ENCODE measurements at places on chromosomes 1 and 21.

DNA sequence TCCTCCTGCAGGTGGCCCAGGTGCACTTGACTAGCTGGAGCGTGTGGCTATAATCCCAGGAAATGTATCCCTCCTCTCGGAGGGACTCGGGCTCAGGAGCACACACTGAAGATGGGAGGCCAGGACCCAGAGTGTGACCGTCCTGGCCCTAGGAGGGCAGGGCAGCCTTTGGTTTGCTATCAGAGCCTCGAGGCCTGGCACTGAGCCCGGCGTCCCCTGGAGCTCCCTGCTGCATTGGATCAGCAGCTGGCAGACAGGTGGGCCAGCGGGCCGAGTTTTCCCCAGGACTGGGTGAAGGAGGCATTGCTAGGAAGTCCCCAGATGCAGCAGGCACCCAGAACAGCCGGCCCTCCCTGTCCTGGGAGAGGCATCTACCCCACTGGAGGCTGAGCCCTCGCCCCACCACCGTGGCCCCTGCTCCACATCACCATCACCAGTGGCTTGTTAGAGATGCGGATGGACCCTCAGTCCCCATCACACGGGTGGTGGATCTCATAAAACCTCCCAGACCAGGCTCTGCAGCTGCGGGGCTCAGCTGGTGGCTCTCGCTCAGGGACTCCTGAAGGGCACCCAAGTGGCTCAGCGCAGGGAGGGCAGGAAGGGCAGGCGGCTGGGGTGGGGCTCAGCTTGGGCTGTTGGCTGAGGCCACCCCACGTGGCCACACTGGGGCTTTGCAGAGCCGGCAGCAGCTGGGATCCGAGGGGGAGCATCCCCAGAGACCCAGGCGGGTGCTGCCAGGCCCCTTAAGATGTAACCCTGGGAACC lies 32.7 kb upstream of the POFUT2 start:
- DNase-seq, result no peak

DNA sequence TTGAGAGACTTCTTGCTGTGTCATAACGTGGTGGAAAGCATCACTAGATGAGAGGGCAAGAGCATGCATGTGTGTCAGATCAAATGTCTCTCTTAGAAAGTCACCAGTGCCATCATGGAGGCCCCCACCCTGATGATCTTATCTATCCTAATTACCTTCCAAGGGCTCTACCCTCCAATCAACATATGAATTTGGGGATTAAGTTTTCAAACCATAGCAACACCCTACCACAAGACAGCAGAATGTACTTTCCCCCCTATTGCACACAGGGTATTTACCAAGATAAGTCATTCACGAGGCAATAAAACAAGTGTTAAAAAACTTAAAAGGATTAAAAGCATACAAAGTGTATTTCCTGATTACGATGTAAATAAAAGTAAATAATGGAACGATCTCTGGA lies 515.6 kb downstream of the LMO4 start:
- no peak for DNase-seq

DNA sequence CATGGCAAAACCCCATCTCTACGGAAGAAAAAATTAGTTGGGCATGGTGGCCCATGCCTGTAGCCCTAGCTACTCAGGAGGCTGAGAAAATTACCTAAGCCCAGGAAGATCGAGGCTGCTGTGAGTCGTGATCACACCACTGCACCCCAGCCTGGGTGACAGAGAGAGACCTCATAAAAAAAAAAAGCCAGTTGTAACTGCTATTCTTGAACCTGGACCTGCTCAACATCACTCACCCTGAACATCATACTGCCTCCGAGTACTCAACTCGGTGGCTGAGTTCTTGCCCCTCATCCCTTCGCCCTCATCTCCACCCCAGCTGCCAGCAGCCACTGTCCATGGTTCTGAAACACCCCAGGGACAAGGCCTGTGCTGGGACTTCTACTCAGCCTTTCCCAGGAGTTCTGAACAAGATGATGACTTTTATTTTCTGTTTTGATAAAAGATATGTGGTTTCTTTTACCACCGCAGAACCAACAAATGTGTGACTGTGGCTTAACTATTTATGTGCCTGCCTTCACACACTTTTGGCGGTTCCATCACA lies 5.4 kb upstream of the DISP3 start:
- DNase-seq, result no peak

DNA sequence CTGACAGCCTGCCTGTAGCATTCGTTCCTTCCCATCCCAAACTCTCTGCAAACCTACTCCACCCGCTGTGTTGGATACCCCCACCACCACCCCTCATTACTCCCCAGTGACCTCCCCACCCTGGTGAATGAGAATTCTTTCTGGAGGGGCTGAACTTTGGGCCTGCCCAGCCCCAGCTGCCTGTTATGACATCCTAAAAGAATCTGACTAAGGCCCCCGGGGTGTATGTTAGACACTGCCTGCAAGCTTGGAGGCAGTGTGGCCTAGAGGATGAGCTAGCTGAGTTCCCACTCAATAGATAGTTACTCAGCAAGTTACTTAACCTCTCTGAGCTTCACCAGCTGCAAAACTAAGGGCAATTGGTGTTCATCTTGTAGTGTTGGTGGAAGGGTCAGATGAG lies 110.2 kb upstream of the FGGY start:
- no peak for DNase-seq

- no peak for DNase-seq
These were observed 65.5 kb upstream of the WNT4 start for GRCh38 chr1:22208268-22208972.

DNA sequence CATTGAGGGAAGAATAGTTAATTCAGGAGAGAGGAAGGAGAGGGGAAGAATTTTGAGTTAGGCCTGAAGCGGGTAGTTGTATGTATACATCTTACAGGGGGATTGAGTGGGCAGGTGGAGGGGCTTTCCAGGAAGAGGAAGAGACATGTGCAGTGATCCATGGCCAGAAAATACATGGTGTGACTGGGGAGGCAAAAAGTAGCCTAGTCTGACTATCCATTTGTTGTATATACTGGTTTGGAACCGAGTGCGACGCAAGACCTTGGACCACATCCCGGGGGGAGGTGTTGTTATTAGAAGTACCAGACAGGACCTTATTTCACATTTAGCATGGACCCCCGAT lies 158.3 kb downstream of the SDCCAG8 start:
- no peak for DNase-seq

DNA sequence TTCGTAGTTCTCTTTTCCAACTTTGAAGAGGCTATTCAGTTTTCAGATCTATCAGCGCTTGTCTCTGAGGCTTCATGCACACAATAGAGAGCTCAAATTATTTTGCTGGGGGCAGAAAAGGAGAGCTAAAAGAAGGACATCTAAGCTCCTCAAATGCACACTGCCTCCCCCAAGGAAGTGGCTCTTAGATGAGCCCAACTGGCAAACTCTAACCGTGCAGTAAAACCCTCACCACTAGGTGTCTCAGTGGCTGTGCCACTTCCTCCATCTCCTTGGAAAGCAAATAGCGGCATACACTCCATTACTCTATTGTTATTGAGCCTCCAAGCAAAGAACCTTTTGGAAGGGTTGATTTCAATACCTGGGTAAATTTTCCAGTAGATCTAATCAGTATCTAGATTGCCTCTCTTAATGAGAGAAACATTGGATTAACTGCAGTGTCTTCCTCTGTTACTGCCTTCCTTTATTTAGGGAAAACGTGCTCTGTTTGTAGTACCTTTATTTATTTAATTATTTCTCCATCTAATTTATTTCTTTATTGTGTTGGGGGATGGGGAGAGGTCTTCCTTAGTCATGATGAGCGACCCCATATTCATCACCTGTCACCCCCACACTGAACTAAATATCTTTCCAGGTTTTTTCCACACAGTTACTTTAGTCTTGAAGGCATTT lies 9.2 kb upstream of the SFPQ start:
- peak; percentile 67 for DNase-seq

DNA sequence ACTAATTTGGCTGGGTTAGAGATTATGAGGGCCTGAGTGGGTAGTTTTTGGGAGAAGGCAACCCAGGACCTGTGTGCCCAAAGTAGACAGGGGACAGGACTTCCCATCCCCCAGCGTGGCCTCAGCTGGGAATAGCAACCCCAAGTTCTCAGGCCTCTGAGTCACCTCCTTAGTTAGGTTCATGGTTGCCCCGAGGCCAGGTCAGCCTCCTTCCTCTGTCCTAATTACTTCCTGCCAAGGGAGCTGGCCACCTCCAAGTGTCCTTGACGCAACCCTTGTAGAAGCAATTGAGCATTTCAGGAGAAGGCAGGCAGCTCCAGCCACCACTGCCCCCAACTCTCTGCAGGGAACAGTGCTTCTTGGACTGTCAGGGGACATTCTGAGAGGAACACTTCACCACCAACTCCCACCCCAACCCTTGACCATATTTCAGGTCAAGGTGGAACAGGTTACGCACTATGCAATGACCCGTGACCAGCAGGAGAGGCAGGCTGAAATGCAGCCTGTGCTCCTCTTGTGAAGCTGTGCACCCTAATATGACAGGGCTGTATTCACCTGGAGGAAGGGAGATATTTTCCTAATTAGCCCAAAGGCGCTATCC lies 5.1 kb upstream of the NT5C1A start:
- DNase-seq, result no peak

- DNase-seq, result no peak
These were observed 86.4 kb downstream of the GPR161 start for GRCh38 chr1:168050307-168050706.

- peak; percentile 4 for DNase-seq
These were observed 898.6 kb downstream of the AMY1C start for GRCh38 chr1:104648269-104648691.

DNA sequence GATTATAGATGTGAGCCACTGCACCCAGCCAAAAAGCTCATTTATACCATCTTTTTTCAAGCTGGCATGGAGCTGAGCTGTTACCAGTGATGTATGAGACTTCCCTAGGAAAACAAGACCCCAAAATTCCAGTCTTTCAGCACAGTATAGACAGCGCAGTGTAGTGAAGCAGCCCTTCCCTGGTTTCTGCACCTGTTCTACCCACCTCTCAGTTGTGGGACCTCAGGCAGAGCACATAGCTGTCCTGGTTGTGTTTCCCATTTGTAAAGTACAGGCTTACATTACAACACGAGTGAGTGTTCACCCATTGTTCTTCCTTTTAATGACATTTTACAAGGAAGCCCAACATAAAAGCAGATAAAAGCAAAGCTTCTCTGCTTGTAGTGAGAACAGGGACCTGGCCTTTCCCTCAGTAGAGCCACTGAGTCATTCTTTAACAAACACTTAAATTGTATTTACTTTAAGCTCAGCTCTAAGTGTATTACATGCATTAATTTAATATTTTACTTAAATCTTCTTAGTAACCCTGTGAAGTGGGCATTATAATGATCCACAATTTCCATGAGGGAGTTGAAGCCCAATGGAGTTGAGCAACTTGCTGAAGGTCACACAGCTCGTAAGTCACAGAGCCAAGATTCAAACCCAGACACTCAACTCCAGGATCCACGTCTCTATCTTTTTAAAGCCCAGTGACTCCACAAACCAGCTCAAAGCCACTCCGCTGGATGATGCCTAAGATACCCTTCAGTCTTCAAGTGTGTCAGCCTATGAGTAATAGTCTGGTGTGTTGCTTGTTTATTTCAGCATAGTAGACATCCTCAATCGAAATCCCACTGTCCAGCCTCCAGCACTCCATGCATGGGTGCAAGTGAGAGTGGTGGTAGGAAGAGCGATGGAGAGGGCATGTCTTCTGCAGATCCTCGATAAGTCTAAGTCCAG lies 40.5 kb upstream of the CAPZB start:
- no peak for DNase-seq

- DNase-seq, result peak; percentile 39
These were observed 39.6 kb upstream of the LDLRAP1 start for GRCh38 chr1:25503551-25504426.

DNA sequence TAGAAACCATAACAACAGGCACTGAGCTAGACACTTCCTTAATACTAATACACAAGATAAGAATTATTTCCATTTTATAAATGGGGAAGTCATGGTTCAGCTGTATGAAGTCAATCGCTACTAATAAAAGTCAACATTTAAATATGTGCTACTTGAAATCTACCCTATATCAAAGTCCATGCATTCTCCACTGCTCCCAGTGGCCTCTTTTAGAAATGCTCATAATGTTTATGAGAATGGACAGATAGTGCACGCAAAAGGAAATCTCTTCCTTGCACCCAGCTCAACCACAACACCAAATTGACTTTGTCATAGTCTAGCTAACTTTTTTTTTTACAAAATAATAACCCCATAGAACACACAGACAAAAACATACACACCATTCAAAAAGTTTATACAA lies 281.7 kb upstream of the CXADR start:
- no peak for DNase-seq

- no peak for DNase-seq
These were observed 48.1 kb downstream of the NFIA start for GRCh38 chr1:61130338-61131000.

- no peak for DNase-seq
These were observed 8.1 kb upstream of the DNAH14 start for GRCh38 chr1:224921354-224921753.

- DNase-seq, result no peak
These were observed 5.7 kb upstream of the KCNE1 start for GRCh38 chr21:34517491-34518245.

- DNase-seq, result no peak
These were observed 33.5 kb upstream of the RNF19B start for GRCh38 chr1:32998064-32998463.

- no peak for DNase-seq
These were observed 180.8 kb upstream of the KCNK2 start for GRCh38 chr1:214901718-214902117.
